NCI-H460 (cell line): ENCODE measurements at places on chromosomes 2 and 18. TPM values are rescaled to one million over a fixed set of nuclear protein-coding genes. Genes with fewer than 3 reads are reported as not detected.

DNA sequence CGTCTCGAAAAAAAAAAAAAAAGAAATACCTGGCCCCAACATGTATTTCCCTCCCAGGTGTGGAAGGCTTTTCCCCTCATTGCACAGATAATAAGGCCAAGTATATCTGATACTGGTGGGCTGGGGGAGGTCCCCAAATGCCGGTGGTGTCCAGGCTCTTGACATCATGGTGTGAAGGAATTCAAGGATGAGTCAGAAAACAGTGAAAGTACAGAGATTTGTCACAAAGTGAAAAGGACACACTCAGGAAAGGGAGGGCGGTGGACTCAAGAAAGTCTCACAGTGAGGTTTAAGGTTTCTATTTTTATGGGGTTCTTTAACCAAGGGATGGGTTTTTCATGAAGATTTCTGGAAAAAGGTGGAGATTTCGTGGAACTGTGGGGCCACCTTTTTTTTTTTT is 37.8 kb upstream of the FZD5 start:
- peak; percentile 58 for DNase-seq

DNA sequence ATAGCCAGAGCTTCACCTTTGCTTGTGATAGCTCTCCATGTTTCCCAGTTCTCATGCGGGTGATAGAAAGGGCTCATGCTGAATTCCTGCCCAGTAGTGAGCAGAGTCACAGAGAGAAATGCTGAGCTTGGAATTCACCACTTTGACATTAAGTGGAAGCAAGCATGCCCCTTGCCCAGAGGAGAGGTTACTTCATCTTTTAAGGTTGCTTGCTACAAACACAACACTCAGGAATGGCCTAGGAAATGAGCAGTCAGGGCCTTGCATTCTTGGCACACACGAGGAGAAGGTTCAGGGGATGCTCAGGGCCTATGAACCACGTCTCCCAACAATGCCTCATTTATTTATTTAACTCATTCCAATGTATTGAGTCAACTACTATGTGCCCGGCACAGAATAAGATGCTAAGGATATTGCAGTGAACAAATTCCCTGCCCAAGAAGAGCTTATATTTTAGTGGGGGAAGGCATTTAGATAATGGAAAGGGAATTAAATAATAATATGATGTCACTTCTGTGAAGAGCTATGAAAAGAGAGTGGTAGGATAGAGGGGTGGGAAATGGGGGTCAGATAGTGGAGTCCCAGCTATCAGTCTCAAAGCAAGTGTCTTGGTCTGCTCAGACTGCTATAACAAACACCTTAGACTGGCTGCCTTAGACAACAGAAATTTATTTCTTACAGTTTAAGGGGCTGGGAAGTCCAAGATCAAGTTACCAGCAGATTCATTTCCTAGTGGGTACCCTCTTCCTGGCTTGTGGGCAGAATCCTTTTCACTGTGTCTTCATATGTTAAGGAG is 42.1 kb downstream of the DDX18 start:
- DNase-seq: peak; percentile 49

Gene MYOM1
- 0.10 and 0.32 TPM in 2 replicates for total RNA-seq

DNA sequence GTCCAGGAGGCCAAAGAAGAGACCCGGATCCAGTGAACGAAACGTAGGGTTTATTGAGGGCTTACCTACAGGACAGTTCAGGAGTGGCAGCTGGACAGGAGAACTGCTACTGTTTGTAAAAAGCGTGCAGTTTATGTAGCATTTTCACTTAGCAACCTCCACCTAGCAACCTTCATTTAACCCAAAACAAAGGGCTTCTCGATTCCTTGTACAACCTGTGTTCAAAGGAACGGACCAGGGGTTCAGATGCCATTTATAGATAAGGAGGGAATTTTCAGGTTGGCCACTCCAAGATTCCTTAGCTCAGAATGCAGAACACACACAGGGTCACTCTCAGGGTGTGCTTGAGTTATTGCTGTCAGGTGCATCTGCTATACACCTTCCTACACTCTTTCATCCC is 65.1 kb upstream of the YWHAQ start:
- DNase-seq: no peak

- DNase-seq: no peak
These were observed 4.4 kb downstream of the POU3F3 start for GRCh38 chr2:104858006-104858978.

Gene ALPI
- total RNA-seq: not detected in 2 replicates

GRCh38 chr2:43300781-43301583 is 74.6 kb upstream of the ZFP36L2 start:
- DNase-seq: no peak
